Fibroblast of skin of right quadriceps (primary cell): ENCODE measurements at places on chromosomes 2 and 18.
A peak's percentile ranks its signal among the peaks of the same experiment; 100 is the strongest.

DNA sequence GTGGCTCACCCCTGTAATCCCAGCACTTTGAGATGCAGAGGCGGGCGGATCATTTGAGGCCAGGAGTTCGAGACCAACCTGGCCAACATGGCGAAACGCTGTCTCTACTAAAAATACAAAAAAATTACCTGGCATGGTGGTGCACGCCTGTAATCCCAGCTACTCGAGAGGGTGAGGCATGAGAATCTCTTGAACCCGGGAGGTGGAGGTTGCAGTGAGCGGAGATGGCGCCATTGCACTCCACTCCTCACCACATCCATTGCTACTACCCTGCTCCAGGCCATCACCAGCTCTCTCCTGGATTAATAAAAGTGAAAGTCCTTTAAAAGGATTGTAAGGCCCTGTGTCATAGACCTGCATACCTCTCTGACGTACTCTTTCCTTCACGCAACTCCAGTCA is 1.2 kb downstream of the RMP24 start:
- DNase-seq: no peak

DNA sequence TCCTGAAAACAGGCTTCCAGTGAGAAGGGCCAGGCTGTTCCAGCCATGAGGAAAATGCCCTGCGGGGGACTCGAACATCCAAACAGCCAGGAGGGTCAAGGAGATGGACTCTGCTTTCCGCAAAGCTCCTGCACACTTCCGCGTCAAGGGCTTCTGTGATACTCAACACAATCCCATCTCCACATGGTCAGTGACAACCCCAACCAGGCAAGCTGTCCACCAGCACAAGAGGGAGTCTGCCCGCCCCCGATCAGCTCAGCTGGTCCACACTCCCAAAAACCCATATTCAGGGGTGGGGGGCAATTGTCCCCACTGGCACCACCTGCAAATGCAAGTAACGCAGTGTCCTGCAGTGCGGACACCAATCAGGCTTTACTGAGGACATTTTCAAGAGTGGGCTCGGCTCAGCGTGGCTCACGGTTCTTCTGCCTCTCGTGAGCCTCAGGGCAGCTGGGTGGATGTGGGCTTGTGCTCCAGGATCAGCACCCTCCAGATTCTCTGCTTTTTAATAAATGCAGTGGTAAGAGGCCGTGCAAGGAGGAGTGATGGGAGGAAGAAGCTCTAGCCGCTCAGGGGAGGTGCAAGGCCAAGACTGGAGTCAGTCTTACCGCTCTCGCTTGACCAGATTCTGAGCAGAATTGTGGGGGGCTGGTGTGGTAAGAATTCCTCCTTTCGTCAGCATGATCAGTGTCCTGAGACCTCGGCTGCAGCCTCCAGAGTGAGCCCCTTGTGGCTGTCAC is 19.5 kb upstream of the CIDEA start:
- no peak for DNase-seq

- no peak for DNase-seq
Observed at GRCh38 chr2:62284980-62285379, 89.1 kb downstream of the B3GNT2 start.

GRCh38 chr2:233208382-233209116 is 42.9 kb upstream of the ATG16L1 start:
- no peak for DNase-seq

GRCh38 chr18:51013259-51013658 is 16.8 kb upstream of the SMAD4 start:
- no peak for DNase-seq

DNA sequence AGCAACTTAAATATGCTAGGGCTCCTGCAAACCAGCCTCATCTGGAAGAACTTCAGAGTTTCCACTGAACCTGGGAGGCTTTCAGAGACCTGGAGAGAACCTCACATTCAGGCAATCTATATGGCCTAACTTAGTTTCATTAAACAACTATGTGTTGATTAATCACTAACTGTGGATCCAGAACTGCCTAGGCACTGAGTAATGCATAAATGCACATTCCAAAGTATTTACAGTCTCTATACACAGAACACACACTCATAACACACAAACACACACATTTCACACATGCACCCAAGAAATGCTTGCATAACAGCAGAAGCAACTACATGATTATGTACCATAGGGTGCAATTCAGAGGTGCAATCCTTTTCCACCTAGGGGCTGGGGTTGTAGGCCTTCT is 552.8 kb downstream of the BCL11A start:
- peak; percentile 61 for DNase-seq

GRCh38 chr2:40448476-40449079 is 3.3 kb downstream of the SLC8A1 start:
- peak; percentile 51 for DNase-seq

- no peak for DNase-seq
Observed at GRCh38 chr2:117137371-117137770, 677.1 kb upstream of the DDX18 start.

- DNase-seq: no peak
Observed at GRCh38 chr2:226143091-226143490, 656.5 kb downstream of the IRS1 start.

DNA sequence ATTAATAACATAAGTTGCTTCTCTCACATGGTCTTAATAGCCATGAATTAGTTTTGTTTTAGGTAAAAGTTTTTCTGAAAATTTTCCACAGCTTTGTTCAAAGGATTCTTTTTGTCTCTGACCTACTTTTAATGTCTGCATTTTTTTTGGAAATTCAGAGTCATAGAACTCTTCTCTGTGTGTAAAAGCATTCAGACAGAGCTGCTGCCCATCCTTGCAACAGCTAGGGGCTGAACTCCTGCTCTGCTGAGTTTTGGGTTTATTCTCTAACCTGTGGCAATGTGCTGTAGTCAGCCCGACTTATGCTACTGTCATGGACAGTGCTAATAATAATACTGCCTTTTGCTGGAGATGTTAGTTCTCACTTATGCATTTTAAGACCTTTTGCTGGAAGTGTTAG is 44.1 kb downstream of the RALBP1 start:
- no peak for DNase-seq

- DNase-seq: no peak
Observed at GRCh38 chr2:17935242-17935885, 56.9 kb downstream of the KCNS3 start.

GRCh38 chr2:52117299-52117698 is 1085.4 kb upstream of the NRXN1 start:
- peak; percentile 58 for DNase-seq

DNA sequence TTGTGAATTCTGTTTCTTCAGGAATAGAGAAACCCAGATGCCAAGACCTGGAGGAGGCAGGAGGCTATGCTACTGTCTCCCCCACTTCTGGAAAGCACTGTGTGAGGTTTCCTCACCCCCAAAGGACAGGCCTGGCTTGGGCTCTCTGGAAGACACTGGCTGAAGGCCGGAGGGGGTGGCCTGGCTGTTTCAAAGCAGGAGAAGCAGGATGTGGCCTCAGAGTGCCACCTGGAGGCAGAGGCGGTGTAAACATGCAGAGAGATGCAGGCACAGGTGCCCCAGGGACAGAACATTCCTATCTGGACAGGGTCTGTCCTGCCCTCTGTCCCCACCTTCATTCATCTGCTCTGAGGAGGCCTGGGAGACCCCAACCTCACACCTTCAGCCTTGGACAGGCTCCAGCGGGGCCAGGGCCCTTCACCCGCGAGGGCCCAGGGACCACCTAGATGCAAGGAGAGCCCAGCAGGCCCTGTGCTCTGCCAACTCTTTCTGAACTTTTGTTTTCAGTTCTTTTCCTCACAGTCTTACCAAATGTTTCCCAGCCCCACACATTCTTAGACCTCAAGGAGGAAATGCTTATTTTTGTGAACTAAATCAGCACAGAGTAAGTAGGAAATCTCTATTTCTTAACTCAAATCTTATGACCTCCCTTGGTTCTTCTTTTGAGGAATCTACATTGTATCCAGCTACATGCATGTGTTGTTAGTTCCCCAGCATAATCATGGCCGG is 79.2 kb downstream of the LONRF2 start:
- DNase-seq: peak; percentile 66

DNA sequence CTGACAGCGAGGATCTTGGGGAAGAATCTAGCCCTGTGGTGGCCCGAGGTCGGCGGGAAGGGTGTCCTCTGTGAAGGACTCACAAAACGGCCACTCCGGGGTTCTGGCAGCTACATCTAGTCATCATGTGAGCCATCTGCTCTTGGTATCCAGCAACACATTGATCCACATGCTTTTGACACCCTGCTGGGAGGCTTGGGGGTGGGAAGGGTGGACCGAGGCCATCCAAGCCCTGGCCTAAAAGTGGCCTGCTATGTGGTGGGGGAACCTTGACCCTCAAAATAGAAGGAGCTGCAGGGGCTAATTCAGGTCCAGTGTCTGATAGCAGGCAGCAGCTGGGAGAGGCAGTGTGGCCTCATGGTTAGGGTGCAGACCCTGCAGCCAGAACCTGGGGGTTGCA is 145.7 kb downstream of the CELF4 start:
- no peak for DNase-seq

DNA sequence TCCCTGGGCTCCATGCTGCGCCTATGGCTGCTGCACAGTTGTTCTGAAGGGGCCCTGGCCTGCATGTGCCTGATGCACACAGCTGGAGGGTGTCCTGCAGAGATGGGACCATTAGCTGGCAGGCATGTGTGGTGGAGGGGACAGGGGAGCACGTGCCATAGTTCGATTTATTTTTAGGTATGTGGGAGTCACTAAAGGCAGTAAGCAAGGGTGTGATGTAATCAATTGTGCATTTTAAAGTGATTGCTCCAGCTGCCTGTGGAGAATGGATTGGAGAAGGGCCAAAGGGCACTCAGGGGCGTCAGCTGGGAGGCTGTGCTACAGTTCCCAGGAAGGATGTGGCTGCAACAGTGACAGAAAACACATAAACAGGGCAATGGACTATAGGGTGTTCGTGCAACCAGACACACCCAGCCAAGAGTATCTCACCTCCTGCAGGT is 205.1 kb downstream of the ARL4C start:
- peak; percentile 84 for DNase-seq

GRCh38 chr2:45442026-45442425 is 169.0 kb downstream of the SRBD1 start:
- no peak for DNase-seq

DNA sequence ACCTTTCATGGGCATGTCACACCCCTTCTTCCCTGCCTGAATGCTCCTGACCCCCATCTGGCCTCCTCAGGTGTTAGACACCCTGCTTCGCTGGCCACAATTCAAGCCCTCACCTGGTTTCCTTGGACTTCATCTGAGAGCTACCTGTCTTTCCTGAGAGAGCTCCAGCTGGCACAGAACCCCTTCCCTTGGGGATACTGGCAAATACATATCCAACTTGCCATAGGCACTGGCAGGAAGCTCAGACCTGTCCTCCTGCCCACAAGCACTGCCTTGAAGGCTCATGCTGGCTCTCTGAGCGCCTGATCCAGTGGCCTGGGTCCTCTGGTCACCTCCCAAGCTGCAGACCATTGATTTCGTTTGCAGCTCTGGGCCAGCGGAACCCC is 74.1 kb upstream of the MAP4K3 start:
- no peak for DNase-seq

GRCh38 chr2:234278556-234279255 is 218.2 kb downstream of the ARL4C start:
- no peak for DNase-seq

GRCh38 chr2:18701546-18701945 is 112.2 kb upstream of the NT5C1B start:
- DNase-seq: no peak

- no peak for DNase-seq
Observed at GRCh38 chr2:168432565-168433186, 23.4 kb upstream of the CERS6 start.

DNA sequence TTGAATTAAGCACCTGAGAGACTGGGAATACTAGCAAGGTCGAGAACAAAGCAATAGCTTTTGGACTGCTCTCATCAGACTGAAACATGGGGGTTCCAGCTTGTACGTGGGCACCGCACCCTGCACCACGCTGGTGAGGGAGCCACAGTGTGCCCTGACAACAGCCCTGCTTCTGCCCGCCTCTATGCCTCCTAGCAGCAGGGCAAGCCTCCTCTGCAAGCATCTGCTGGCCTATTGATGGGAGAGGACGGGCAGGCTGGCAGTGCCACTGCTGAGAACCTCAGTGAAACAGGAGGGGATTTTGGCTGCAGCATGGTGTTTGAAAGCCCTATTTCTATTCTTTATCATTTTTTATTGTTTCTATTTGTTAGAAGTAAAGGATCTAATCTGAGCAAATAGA is 146.1 kb upstream of the OTOS start:
- no peak for DNase-seq

DNA sequence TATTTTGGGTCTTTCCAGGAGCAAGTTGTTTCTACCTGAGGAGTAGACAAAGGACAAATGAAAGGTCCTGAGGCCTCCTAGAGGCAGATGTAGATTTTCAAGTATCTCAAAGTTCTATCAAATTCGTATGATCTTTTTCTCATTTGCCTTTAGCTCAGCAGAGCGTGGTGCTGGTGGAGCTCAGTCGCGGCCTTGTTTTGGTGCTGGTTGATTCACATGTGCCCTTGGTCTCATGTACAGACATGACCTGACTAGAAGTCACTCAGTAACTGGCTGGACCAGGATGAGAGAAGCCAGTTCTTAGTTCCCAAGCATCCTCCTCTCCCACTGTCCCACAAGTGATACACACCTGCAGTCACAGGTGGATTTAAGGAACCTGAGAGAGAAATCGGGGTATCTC is 264.0 kb downstream of the PRKCE start:
- no peak for DNase-seq

GRCh38 chr2:113304702-113305101 is 26.0 kb upstream of the PAX8 start:
- no peak for DNase-seq

DNA sequence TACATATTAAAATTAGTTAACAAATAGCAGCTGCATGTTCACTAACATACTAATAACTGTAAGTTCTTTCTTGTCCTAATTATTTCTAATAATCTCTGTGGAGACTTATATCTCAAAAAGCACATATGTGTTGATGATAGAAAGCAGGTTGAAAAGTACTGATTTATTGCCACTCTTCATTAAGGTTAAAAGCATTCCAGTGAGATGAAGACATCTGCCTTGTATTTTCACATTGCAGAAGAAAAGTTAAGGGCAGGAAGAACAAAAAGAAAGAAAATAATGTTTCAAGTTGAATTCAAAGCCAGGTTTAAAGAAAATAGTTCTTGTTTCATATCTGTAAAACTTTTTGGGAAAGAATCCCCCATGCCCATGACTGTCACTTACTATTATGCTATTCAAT is 429.9 kb downstream of the MTX2 start:
- no peak for DNase-seq

DNA sequence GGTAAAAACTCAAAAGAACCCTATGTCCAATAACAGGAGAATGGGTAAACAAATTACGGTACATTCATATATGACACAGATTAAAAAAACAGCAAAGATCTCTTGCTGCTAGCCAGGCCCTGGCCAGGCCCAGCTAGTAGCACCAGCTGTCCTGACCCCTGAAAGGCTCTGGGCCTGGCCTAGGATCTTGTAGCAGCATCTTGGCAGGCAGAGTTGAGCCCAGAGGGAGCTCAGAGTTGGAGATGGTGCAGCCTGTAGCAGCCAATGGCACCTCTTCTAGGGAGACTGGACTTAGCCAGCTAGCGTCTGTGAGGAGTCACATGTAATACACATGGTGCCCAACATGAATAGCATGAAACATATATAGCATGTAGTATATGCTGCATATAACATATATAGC is 69.1 kb downstream of the HS6ST1 start:
- no peak for DNase-seq

- DNase-seq: no peak
Observed at GRCh38 chr2:214587442-214587841, 176.6 kb downstream of the VWC2L start.
